Activated CD4-positive, alpha-beta T cell treated with anti-CD3 and anti-CD28 coated beads, Interleukin-2, amount 10 ng/mL, durations not matched to agents 24 days and 14 days (primary cell): ENCODE measurements at places on chromosomes 13 and 19. TPM values are rescaled to one million over a fixed set of nuclear protein-coding genes. Genes with fewer than 3 reads are reported as not detected.
A peak's percentile ranks its signal among the peaks of the same experiment; 100 is the strongest.

Gene YIF1B
- 83.4 and 84.7 TPM in 2 replicates for total RNA-seq

Gene TYROBP
- total RNA-seq = not detected in 2 replicates

Gene PEX11G
- 1.1 and 1.2 TPM in 2 replicates for total RNA-seq

Gene SLC10A2
- not detected in 2 replicates for total RNA-seq

Gene GNA15
- 134 and 135 TPM in 2 replicates for total RNA-seq

Gene EDNRB
- total RNA-seq = not detected in 2 replicates

Gene PSPN
- 1.5 and 1.8 TPM in 2 replicates for total RNA-seq

GRCh38 chr13:43245374-43245964, 222.1 kb downstream of the DNAJC15 start:
- H3K4me1 ChIP-seq = no peaks in the 10 kb centered on the region
- H3K4me3 ChIP-seq = no peak overlapping the region
- DNase-seq = no peak
- H3K36me3 ChIP-seq = no peaks in the 10 kb centered on the region
- peaks cover 16% of the 10 kb centered on the region for H3K27me3 ChIP-seq

- peaks cover 6% of the 10 kb centered on the region for H3K4me1 ChIP-seq
- no peak within 1 kb of the TSS for H3K27ac ChIP-seq
- DNase-seq = no peak
- H3K27me3 ChIP-seq = no peaks in the 10 kb centered on the region
- H3K4me3 ChIP-seq = no peak within 1 kb of the TSS
Measured at GRCh38 chr19:54172471-54173358, at the start of gene TMC4. TMC4 (minus strand) TSS chr19:54173160; CDS start chr19:54173117, 43 bp downstream.

GRCh38 chr13:46035066-46035465, 17.5 kb downstream of the ZC3H13 start:
- peaks cover 71% of the 10 kb centered on the region for H3K36me3 ChIP-seq
- DNase-seq = no peak
- peaks cover 2% of the 10 kb centered on the region for H3K4me1 ChIP-seq
- no peak overlapping the region for H3K4me3 ChIP-seq

GRCh38 chr19:29777781-29778309, 33.9 kb upstream of the CCNE1 start:
- no peaks in the 10 kb centered on the region for H3K36me3 ChIP-seq
- no peaks in the 10 kb centered on the region for H3K27me3 ChIP-seq
- H3K27ac ChIP-seq = no peak overlapping the region
- no peak overlapping the region for H3K4me3 ChIP-seq

DNA sequence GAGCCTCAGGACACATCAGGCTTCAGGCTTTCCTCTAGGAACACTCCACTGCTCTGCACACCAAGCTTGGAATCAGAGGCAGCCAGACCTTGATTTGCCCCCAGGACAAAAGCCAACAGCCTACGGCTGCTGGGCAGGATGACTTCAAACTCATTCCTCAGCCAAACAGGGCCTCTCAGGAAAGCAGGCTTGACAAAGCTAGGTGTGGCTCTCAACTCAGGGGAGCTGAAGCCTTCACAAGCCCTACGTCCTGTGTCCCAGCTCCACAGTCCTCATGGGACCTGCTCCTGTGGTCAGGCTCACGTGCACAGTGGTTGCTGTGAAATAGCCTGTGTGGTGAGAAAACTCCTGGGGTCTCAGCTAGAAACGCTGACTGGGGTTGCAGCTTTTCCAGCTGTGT, 398.9 kb upstream of the ZNF507 start:
- H3K4me1 ChIP-seq = no peaks in the 10 kb centered on the region
- H3K4me3 ChIP-seq = no peak overlapping the region
- H3K27ac ChIP-seq = no peak overlapping the region
- DNase-seq = no peak
- no peaks in the 10 kb centered on the region for H3K27me3 ChIP-seq

- peaks cover 47% of the 10 kb centered on the region for H3K4me1 ChIP-seq
- H3K27ac ChIP-seq = no peak overlapping the region
- DNase-seq = peak; percentile 85
- peaks cover 11% of the 10 kb centered on the region for H3K36me3 ChIP-seq
- H3K4me3 ChIP-seq = no peak overlapping the region
Measured at GRCh38 chr13:41054212-41054877, 7.0 kb upstream of the WBP4 start.

GRCh38 chr19:7636317-7636690, 606 bp upstream of the STXBP2 start:
- DNase-seq = no peak
- H3K27ac ChIP-seq = peak overlapping the region; percentile 89
- peaks cover 18% of the 10 kb centered on the region for H3K36me3 ChIP-seq
- no peaks in the 10 kb centered on the region for H3K27me3 ChIP-seq
